Suppressor macrophage treated with lipopolysaccharide for 4 hours (primary cell): ENCODE measurements at places on chromosomes 3 and 15.
A peak's percentile ranks its signal among the peaks of the same experiment; 100 is the strongest.

GRCh38 chr15:58297639-58298038 is 134.2 kb upstream of the LIPC start:
- no peak for DNase-seq

GRCh38 chr15:70504988-70505387 is 258.4 kb downstream of the UACA start:
- DNase-seq: no peak

DNA sequence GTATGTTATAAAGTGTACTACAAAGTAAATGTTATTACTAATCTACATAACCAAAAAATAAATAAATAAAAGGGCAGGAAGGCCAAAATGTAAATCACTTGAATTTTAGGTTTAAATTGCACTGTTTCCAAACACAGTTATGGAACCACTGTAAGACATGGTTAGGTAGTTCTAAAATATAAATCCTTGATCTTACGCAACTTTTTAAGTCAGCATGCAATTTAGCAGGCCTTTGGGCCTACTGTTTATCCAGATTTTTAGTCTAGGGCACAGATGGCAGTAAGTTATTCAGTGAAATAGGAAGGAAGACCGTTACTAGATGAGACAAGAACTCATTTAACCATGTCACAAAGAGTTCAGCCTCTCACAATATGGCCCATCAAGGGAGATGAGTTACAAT is 187.4 kb upstream of the SLC2A2 start:
- no peak for DNase-seq

DNA sequence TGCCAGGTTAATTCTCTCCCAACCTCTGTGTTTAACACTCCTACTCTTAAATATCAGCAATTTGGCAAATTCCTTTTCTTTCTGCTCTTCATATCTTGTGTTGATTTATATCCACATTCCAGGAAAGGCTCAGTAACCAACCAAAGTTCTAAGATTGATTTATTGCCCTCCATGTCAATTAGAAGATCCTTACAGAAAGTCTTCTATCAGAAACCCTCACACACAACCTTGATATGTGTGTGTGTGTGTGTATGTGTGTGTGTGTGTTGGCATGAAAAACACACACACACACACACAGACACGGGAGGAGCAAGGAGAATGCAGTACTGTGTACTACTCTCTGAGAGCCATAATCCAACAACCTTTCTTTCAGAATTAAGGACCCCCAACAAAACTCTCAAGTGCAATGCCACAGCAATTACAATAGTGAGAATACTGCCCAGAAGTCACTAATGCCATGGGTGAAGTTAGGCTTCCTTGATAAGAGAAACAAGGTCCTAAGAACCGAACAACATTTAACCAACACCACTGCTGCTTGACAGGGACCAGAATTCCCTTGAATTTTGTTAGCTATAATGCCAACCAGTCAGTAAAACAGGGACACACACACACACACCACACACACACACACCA is 1.1 kb downstream of the LSAMP start:
- DNase-seq: no peak

- no peak for DNase-seq
Observed at GRCh38 chr3:4809922-4810321, 169.3 kb upstream of the BHLHE40 start.

- DNase-seq: no peak
Observed at GRCh38 chr3:10774825-10775224, 41.2 kb upstream of the SLC6A11 start.

- DNase-seq: no peak
Observed at GRCh38 chr15:67256051-67256450, 1.5 kb downstream of the IQCH start.

- DNase-seq: peak; percentile 81
Observed at GRCh38 chr3:72347819-72348319, 500.4 kb downstream of the SHQ1 start.

DNA sequence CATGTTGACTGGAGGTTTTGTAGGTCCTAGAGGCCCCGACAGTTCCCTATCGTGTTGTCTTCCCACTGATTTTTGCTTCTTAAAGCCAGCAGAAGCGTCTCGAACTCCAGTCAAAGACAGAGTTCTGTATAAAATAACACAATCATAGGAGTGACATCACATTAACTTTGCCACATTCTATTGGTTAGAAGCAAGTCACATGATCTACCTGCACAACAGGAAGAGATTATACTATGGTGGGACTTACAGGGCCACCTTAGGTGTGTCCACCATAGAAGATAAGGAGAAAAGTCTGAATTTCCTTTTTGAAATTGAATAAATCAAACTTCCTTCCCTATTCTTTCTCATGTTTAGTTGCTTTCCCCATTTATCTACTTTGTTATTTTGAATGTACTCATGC is 365.5 kb downstream of the GRM7 start:
- no peak for DNase-seq
